ENCODE measurements at places on chromosomes 2 and 18.

GRCh38 chr2:20430461-20431300 lies 16.2 kb upstream of the RHOB start:
- no peak for DNase-seq

- DNase-seq = no peak
These were observed 1599.3 kb upstream of the PIK3C3 start for GRCh38 chr18:40355726-40356125.

GRCh38 chr2:118046634-118047210 lies 32.9 kb upstream of the CCDC93 start:
- DNase-seq = peak; percentile 16

- no peak for DNase-seq
These were observed 177.7 kb upstream of the OSR1 start for GRCh38 chr2:19536136-19536535.

- no peak for DNase-seq
These were observed 25.6 kb downstream of the IKZF2 start for GRCh38 chr2:213125646-213126347.

- DNase-seq = no peak
These were observed 142.1 kb downstream of the MYT1L start for GRCh38 chr2:2188941-2189340.

GRCh38 chr2:230643576-230644291 lies 68.9 kb upstream of the CAB39 start:
- DNase-seq = no peak

DNA sequence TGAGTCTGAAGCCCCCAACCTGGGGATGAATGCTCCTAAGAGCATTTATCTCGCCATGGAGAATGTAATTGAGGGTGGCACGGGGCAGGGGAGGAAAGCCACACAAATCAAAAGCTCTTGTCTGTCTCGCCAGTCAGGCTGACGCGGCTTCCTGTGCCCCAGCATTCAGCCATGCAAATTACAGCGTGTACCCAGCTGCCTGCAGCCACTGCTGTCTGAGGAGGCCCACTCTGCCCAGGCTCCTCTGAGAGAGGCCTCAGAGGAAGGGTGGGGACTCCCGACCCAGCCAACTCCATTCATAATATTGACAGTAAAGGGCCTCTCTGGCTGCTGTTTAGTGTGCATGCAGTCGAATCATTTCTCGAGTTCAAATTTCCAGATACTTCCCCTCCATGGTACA lies 22.0 kb downstream of the SMAD7 start:
- DNase-seq = peak; percentile 87

DNA sequence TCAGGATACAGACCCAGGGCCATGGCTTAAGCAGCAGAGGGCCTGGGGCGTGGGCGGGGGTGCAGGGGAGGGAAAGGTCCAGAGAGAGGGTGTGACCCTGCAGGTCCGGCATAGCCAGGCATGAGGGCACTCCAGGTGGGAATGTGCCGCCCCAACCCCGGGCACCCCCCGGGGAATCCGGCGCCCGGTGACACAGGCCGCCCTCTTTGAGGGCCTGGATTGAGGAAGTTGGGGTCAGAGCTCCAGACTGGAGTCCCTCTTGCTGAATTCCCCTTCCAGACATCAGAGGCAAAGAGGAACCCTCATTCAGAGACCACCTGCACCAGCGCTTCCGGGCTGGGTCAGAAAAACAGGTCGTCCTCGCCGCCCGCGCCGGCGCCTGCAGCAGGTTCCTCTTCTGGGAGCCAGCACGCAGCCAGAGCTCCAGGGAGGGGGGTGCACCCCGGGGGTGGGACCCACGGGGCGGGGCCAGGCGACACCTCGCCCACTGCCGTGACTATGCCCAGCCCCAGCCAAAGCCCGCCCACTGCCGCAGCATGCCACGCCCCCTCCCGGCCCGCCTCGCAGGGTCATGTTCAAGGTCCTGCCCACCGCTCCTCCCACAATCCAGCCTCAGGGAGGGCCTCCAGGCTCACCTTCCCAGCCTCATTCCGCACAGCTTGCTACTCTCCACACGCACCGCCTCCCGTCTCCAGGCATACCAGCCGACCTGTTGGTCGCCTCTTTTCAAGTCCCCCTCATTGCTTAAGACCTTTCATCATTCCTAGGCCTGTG lies 98.3 kb upstream of the ID2 start:
- DNase-seq = peak; percentile 76

DNA sequence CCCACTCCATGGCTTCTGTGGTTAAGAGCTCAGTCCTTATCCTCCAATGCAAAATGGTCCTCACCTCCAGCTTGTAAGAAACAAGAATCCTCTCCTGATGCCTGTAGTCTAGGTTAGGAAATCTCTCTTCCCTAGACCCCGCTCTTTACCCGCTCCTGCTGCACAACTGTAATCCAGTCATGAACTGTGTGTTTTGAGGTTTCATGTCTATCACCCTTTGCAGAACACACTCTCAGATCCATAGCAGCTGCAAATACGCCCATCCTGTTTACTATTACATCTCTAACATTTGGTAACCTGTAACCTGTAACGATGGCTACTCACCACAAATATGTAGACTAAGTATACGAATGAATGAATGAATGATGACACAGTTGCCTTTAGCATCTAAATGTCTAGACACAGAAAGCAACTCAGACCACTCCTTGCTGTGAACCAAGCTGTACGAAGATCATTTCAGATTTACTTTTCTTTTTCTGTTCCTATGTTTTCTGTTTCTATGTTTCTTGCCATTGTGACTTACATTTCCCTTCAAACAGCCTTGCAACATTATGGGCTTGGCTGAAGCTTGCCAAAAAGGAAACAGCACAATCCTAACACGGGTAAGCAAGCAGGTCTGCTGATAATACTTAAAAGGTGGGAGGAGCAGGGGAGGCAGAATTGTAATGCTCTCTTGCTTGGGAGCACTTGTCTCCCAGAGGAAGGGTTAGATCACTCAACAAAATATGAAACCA lies 53.7 kb downstream of the EPHA4 start:
- DNase-seq = no peak

DNA sequence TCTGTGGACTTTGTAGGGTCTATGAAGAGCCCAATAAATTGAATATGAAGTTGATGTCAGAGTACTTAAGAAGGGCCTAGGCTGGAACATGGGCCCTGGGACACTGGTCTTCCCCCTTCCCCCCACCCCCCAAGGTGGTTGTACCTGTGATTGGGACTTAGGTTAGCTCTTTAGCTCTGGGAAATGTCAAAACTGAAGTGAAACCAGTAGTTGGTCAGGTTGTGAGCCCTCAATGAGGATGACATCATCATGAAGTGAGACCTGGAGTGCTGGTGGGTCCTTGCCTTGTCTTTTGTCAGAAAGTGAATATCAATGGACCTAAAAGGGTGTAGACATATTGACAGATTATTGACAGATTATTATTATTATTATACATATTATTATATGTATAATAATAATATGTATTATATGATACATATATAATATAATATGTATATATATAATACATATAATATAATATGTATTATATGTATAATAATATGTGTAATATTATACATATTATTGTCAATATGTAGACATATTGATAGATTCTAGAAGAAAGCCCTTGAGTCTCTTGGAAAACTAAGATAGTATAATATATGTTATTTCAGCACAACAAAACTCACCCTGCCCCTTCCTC lies 5.4 kb downstream of the MARS2 start:
- no peak for DNase-seq

GRCh38 chr2:43070030-43070429 lies 156.4 kb downstream of the ZFP36L2 start:
- no peak for DNase-seq

DNA sequence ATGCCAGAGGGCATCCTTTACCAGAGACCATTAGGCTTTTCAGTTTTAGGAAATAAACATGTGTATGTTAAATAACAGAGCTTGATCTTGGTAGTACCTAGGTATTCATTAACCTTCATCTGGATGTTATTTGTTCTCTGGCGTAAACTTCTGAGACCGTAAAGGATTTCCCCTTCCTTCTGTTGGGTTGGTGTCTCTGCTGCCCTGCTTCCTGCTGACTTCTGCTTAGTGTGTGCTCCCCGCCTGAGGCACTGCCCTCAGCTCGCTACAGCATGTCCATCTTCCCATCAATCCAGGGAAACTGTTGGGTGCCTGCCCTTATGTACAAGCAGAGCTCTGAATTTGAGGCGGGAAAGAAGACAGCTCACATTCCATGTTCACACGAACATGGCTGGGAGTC lies 177.9 kb downstream of the TPGS2 start:
- no peak for DNase-seq

DNA sequence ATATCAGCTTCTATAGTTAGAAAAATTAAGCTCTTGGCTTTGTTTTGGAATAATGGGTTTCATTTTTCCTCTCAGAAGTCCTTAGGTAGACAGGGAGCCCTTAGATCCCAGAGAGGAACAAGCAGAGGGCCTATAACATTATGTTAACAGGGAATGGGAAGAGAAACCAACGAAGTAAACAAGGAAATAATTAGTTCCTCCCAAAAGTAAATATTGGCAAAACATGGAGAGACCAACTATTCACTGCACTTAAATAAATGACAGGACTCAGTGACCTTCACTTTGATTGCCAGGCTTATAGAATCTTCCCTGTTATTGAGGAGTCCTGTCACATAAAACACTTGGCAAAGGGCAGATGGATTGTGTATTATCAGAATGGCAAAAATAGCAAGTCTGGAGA lies 5.3 kb downstream of the CRIM1 start:
- DNase-seq = no peak

- DNase-seq = no peak
These were observed 11.7 kb downstream of the TBC1D8 start for GRCh38 chr2:101139495-101139894.

GRCh38 chr18:60452421-60452820 lies 79.8 kb upstream of the MC4R start:
- peak; percentile 19 for DNase-seq

GRCh38 chr18:3619222-3619621 lies 169.2 kb downstream of the TGIF1 start:
- DNase-seq = no peak

- no peak for DNase-seq
These were observed 149.1 kb upstream of the GATA6 start for GRCh38 chr18:22020127-22020866.

DNA sequence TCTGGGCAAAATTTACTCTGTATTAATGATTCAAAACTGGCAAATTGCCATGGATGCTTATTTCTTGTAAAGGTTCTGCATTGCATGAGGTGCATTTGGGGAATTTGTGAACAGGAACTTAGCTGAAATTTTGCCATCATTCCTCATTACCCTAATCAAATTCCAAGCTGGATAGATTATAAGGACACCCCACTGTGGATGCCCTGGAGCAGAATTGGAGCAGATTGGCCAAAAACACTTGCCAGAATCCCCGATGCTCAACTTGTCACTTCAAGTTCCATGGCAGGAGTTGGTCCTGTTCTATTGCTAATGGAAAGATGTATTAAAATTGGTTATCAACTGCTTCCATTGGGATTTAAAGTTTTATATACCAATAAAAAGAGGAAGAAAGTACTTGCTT lies 237.9 kb downstream of the CCDC102B start:
- DNase-seq = no peak
